ENCODE measurements at places on chromosomes 6 and 20. TPM values are rescaled to one million over a fixed set of nuclear protein-coding genes. Genes with fewer than 3 reads are reported as not detected.

DNA sequence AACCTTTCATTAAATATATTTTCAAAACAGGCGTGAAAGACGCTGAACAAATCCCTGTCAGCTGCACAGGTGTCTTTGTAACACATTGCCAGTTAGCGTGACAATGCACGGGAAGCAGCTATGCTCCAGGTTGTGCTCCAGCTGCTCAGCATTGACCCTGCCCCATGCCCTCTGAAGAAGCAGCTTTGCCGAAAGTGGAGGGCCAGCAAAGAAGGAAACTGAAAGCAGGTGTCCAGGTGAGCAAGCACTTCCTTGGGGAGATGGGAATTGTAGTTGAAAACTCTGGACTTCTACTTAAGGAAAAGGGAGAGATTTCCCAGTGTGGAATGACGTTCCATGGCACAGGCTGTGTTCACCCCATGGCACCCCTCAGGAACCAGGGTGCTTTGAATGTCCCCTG lies 125.7 kb downstream of the TTLL2 start:
- H3K4me3 ChIP-seq = no peak overlapping the region
- H3K27me3 ChIP-seq = no peaks in the 10 kb centered on the region
- no peaks in the 10 kb centered on the region for H3K4me1 ChIP-seq
- H3K27ac ChIP-seq = no peak overlapping the region
- no peaks in the 10 kb centered on the region for H3K36me3 ChIP-seq
- no peak for DNase-seq

GRCh38 chr6:13557841-13558240 lies 16.6 kb upstream of the SIRT5 start:
- H3K27ac ChIP-seq = no peak overlapping the region
- no peaks in the 10 kb centered on the region for H3K27me3 ChIP-seq
- no peak overlapping the region for H3K4me3 ChIP-seq

DNA sequence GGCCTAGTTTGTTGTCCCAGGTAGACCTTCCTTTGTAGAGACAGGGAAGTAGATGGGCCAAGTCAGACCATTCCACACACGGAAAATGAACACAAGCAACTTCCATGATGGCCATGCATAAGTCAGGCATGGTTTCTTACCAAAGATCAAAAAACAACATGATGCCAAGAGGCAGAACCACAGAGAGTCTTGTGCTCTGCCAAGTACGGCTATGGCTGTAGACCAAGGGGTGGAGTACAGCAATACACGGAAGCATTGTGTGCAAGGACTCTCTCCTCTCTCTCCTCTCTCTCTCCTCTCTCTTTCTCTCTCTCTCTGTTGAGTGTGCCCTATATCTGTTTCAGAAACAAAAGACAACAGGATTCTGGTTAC lies 4.8 kb upstream of the DUSP22 start:
- H3K27ac ChIP-seq = no peak overlapping the region
- DNase-seq = no peak
- no peaks in the 10 kb centered on the region for H3K27me3 ChIP-seq
- peaks cover 10% of the 10 kb centered on the region for H3K4me1 ChIP-seq
- H3K36me3 ChIP-seq = no peaks in the 10 kb centered on the region

DNA sequence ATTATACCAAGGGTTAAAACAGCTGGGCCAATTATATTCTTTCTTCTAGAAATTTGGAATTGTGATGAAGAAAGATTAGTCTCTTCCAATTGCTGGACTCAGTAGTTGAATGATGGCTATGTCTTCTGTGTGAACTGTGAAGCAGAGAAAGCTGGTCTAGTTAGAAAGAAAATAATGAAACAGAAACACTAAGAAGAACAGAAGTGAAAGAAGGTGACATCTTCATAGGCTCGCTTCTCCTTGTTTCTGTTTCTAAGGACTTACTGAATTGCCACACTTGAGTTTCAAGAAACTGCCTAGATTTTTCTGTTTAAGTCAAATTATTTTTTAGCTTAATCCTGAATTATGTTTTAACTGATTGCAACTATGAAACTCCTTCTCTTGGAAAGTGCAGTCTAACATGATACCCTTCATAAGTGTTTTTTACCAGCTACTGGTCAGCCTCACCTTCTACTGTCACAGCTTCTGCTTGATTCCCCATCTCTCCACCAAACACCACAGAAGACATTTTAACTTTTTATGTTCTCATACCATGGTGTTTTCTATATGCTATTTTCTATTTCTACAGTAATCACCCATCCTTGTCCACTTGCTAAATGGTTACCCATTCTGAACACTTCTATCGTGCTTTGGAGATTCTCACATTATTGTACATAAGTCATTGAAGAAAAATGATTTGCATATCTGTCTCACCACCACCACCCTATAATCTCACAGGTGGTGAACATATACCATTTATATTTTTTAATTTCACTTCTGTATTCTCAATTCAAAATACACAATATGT lies 268.8 kb downstream of the GRIK2 start:
- H3K27ac ChIP-seq = no peak overlapping the region
- H3K27me3 ChIP-seq = no peaks in the 10 kb centered on the region
- no peaks in the 10 kb centered on the region for H3K36me3 ChIP-seq
- no peak overlapping the region for H3K4me3 ChIP-seq
- no peaks in the 10 kb centered on the region for H3K4me1 ChIP-seq

The GPANK1 gene
- total RNA-seq = 10.9 TPM

The CST3 gene
- total RNA-seq = 654 TPM

The FKBP1C gene
- not detected for total RNA-seq
